Ovary (tissue), 10 donors: ENCODE measurements at places on chromosomes 3 and 15. TPM values are rescaled to one million over a fixed set of nuclear protein-coding genes. Genes with fewer than 3 reads are reported as not detected.

DNA sequence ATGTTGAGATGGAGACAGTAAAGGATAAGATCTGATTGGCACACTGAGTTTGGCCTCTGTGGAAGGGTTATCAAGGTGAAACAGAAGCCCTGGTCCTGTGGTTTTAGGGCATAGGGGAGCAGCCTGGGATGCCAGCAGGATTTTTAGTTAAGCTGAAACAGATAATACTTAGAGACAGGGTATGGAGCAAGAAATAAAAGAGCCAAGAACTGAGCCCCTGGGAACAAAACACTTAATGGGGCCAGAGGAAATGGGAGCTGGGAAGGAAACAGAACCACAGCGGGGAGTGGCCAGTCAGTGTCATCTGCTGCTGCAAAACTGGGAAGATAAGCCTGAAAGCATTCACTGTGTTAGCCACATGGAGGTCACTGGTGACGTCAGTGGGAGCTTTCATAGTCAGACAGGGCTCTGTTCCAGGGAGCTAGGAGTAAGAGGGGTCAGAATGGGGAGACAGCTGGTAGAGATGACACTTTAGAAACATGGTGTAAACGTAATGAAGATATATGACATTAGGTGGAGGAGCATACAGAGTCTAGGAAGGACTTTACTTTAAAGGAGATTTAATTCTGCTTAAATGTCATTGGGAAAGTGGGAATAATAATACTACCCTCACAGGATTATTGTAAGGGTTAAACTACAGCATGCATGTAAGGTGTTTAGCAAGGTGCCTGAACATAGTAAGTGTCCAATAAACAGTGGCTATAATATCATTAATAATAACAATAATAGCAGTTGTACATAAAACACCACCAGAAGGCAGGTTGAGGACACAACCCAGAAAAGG is 172.7 kb upstream of the CTNNB1 start:
- peak; percentile 75 for DNase-seq
- no peak overlapping the region for H3K27ac ChIP-seq
- no peaks in the 10 kb centered on the region for H3K4me1 ChIP-seq
- H3K27me3 ChIP-seq = no peaks in the 10 kb centered on the region
- H3K36me3 ChIP-seq = no peaks in the 10 kb centered on the region

DNA sequence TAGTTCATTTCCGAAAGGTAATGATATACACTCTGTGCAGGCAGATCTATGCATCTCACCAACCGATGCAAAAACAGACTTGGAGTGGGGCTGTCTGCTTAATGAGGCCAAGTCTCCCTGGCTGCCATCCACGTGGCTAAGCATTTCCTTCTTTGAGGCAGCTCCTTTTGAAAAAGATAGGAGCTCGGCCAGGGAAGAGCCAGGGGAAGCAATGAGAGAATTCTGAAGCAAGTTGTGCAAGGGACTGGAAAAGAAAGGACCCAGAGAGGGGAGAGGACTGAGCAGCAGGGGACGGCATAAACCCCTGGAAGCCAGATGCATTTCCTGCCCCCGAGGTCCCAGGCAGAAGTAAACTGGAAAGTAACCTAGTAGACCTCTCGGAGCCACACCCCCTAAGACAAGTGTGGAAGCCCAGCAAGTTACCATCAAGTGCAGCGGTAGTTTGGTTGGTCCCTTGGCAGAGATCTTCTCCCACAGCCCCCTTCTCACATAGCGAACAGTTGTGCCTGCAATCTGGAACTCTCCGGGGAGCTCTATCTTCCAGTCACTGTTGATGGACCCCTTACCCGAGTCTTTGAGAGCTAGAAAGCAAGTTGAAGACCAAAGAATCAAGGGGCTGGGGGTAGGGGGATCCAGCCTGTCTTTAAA is 288.2 kb downstream of the ADAMTS17 start:
- no peak for DNase-seq
- H3K36me3 ChIP-seq = no peaks in the 10 kb centered on the region
- H3K4me3 ChIP-seq = no peak overlapping the region
- no peak overlapping the region for H3K27ac ChIP-seq
- H3K4me1 ChIP-seq = no peaks in the 10 kb centered on the region

- no peak overlapping the region for H3K27ac ChIP-seq
- no peak overlapping the region for H3K4me3 ChIP-seq
- no peak for DNase-seq
- no peaks in the 10 kb centered on the region for H3K4me1 ChIP-seq
- H3K36me3 ChIP-seq = no peaks in the 10 kb centered on the region
These were observed 260.9 kb downstream of the CHST2 start for GRCh38 chr3:143380449-143380848.

Gene BTLA
- total RNA-seq = 0.10 TPM

DNA sequence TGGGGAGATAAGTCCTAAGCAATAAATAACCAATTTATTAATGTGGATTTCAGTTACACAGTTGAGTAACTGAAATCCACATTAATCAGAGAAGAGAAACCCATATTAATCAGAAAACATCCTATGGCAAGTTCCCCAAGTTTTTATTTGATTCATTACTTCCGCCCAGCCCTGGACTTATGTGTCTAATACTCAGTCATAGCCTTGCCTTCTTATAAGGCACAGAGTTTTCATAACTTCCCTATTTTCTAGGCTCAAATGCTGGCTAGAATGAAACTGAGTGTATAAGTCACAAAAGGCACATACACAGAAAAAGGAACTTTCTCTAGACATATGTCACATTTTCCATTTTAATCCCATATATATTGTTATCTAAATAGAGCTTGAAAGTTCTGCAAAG is 28.8 kb downstream of the CD47 start:
- H3K27ac ChIP-seq = no peak overlapping the region
- H3K4me3 ChIP-seq = no peak overlapping the region
- peaks cover 2% of the 10 kb centered on the region for H3K36me3 ChIP-seq

GRCh38 chr15:69454953-69455352 is 2.3 kb downstream of the RPLP1 start:
- H3K4me3 ChIP-seq = no peak overlapping the region
- H3K27me3 ChIP-seq = no peaks in the 10 kb centered on the region
- H3K36me3 ChIP-seq = no peaks in the 10 kb centered on the region
- DNase-seq = no peak

- no peaks in the 10 kb centered on the region for H3K27me3 ChIP-seq
- no peak for DNase-seq
- H3K27ac ChIP-seq = no peak overlapping the region
These were observed 88.5 kb upstream of the SKOR1 start for GRCh38 chr15:67736810-67737209.

- H3K4me1 ChIP-seq = peaks cover 8% of the 10 kb centered on the region
- H3K4me3 ChIP-seq = peak within 1 kb of the TSS; percentile 50
- peak; percentile 84 for DNase-seq
- peak within 1 kb of the TSS; percentile 50 for H3K27ac ChIP-seq
- H3K36me3 ChIP-seq = no peaks in the 10 kb centered on the region
These were observed at the start of gene CPEB1 for GRCh38 chr15:82647045-82647834. Gene CPEB1, minus strand, starts transcription at chr15:82647363. Its CDS starts 18,904 bp downstream, at chr15:82628459.
